ENCODE measurements at places on chromosomes 1 and 21.

GRCh38 chr1:230120289-230120920, 53.4 kb downstream of the GALNT2 start:
- DNase-seq, result no peak

- DNase-seq, result no peak
Measured at GRCh38 chr1:5709461-5709975, 282.7 kb downstream of the NPHP4 start.

- no peak for DNase-seq
Measured at GRCh38 chr1:64861611-64862010, 104.7 kb downstream of the JAK1 start.

DNA sequence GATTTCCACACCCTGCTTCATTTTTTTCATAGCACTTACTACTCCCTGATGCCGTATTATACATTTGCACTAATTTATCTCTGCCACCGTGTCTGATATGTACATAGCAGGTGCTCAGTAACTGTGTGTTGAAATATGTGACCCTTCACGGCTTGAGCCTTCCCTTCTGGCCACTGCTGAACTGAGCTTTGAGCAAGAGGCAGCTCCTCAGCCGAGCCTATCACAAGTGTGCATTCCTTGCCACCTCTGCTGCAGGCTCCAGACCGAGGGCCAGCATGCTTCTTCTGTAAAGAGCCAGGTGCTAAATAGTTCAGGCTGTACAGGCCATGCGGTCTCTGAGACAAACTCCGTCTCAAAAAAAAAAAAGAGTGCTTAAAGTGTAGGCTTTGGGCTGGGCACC, 22.6 kb downstream of the PLEKHM2 start:
- DNase-seq, result no peak

GRCh38 chr1:94281361-94282142, 44.2 kb upstream of the ARHGAP29 start:
- DNase-seq, result no peak

- no peak for DNase-seq
Measured at GRCh38 chr1:201053155-201053860, 29.8 kb upstream of the KIF21B start.

GRCh38 chr1:49197081-49197480, 420.4 kb upstream of the BEND5 start:
- no peak for DNase-seq

- DNase-seq, result no peak
Measured at GRCh38 chr1:23389837-23390321, 20.2 kb upstream of the ZNF436 start.

GRCh38 chr1:180271272-180272255, 41.5 kb downstream of the LHX4 start:
- no peak for DNase-seq

- no peak for DNase-seq
Measured at GRCh38 chr1:156584813-156585212, 5.3 kb downstream of the TTC24 start.

GRCh38 chr1:102588536-102588935, 519.8 kb downstream of the COL11A1 start:
- no peak for DNase-seq

DNA sequence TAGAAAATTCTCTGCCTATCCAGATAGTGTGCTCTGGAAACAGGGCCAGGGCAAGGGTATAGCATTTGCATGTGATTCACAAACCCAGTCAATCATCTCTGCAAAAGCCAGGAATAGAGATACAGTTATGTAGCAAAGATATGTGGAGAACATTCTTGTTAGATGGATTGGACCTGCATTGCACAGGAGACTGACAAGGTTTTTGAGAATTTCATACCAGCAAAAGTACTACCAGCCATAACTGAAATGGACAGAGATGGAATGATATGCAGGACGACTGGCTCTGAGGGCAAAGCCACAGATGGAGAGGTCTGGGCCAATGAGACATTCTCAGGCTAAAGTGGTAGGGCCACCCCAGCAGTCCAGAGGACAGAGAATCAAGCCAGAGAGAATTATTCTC, 24.7 kb downstream of the SCMH1 start:
- no peak for DNase-seq

GRCh38 chr1:27521336-27521831, 31.4 kb upstream of the WASF2 start:
- peak; percentile 68 for DNase-seq

DNA sequence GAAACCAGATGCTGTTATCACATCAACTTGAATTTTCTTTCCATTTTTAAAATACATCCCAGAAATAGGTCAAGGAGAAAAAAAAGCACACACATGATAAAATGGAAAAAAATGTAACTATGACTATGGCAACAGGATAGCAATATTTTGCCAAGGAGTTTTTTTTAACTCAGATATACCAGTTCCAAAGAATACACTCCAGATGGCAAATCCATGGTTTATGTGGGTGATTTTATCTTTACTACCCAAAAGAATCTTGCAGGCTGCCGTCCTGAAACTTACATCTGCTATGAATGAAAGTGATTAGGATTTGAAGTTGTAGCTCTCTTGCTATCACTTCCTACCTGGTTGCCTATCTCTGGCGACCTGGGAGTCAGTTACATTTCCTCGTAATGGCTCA, 91.0 kb upstream of the PLPPR4 start:
- DNase-seq, result no peak

- no peak for DNase-seq
Measured at GRCh38 chr1:56511364-56511763, 68.0 kb downstream of the PLPP3 start.

- no peak for DNase-seq
Measured at GRCh38 chr1:102083192-102083591, 86.5 kb upstream of the OLFM3 start.

- no peak for DNase-seq
Measured at GRCh38 chr1:98921817-98922216, 82.8 kb downstream of the PLPPR5 start.

GRCh38 chr1:89023026-89023425, 360 bp upstream of the GBP3 start:
- no peak for DNase-seq

- DNase-seq, result no peak
Measured at GRCh38 chr1:239250353-239251035, 135.9 kb upstream of the CHRM3 start.

GRCh38 chr1:153746174-153746573, 18.3 kb downstream of the INTS3 start:
- no peak for DNase-seq

GRCh38 chr1:172870901-172871606, 179.7 kb downstream of the TNFSF18 start:
- DNase-seq, result no peak

DNA sequence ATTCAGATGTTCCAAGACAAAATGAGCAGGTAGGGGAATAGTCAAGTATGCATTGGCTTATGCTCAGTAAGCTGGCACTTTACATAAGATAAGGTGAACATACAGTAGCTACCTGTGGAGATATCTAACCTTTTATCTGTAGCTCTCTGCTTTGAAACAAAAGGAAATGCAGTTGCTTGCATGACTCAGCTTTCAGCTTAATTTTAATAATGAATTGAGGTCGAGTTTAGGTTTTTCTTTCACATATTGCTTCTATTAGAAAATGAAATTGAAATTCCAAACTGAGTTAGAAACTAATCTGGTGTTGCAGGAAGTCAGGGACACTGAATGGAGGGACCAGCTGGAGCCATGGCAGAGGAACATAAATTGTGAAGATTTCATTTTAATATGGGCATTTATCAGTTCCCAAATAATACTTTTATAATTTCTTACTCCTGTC, 8.3 kb downstream of the FRRS1 start:
- no peak for DNase-seq

DNA sequence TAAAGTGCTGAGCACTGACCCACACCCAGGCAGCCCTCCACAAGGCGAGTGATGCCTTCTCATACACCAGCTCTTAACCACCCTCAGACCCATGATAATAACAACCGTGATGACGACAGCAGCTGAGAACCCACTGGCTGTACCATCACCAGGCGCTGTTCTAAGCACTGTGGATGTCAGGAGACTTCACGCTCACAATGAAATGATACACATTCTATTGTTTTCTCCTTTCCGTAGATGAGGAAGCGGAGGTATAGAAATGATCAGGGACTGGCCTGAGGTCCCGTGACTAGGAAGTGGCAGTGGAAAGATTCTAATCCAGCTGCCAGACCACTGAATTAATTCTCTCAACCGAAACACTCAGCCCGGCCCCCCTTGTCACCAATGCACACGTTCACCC, 32.6 kb downstream of the SDC3 start:
- DNase-seq, result no peak

- no peak for DNase-seq
Measured at GRCh38 chr21:27425172-27425571, 458.3 kb upstream of the ADAMTS5 start.

- no peak for DNase-seq
Measured at GRCh38 chr1:198212675-198213074, 55.9 kb downstream of the NEK7 start.

DNA sequence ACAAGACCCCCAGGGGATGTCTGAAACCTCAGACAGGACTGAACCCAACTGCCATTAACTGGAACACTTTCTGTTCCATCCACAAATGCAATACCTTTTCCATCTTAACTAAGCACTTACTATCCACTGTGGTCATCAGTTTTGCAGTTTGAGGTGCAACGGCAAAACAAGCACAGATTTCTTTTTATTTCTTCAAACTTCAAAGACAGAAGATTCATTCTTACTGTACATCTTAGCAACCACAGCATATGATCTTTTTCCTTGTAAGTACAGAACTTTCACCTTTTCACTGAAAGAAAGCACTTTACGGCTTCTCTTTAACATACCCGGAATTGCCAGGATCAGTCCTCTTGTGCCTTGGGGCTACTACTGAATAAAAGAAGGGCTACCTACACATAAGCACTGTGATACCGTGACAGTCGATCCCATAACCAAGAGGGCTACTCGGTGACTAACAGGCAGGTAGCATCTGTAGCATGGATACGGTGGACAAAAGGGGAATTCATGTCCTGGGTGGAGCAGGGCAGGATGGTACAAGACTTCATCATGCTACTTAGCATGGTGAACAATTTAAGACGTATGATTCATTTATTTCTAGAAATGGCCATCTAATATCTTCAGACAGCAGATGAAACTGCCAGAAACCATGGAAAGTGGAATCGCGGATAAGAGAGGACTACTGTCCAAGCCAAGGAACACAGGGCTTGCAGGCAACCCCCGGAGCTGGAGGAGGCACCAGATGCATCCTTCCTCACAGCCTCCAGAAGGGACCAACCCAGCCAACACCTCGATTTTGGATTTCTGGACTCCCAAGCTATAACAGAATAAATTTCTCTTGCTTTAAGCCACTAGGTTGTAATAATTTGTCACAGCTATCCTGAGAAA, 18.4 kb downstream of the ERG start:
- DNase-seq, result no peak

DNA sequence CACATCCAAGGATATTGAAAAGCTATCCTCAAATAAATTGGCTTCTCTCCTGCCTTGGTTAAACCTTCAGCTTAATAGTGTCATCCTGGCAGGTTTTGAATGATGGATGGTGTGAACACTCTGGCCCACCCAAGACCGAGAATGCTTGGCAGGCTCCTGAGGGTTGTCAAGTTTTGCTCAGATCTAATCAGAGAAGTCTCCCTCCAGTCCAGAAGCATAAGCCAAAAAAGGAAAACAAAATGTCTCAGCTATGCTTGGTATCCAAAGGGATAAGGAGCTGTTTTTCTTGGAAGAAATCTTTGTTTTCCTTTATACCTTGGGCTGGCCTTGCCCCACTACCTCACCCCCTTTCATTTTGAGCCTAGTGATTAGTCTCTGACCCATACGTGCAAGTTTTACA, 172.7 kb downstream of the CRB1 start:
- no peak for DNase-seq

DNA sequence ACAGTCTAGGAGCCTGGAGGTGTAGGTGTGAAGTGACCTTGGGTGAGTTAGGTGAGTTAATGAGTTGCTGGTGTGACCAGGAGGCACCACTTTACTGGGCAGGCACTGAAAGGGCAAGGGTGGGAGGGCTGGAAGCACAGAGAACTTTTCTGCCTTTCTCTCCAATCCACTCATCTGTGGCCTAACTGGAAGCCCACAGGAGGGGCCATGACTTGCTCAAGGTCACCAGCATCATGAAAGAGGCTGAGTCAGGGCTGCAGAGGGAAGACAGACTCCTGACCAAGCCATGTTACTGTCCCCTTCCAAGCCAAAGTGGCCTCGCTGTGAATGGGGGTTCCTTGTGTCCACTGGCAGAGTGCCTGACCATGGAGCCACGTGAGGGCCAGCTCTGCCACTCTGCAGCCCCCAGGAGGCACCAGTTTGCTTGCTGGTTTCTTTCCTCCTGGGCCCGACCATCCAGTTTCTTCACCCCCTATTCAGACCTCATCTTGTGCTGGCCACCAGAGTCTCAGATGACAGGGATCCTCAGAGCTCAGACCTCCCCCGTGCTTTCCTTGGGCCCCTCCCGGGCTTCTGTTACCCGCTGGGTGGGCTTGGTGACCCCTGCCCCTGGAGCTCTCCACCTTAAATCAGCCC, 4.3 kb upstream of the BSND start:
- no peak for DNase-seq

GRCh38 chr1:58231204-58231603, 315.3 kb downstream of the OMA1 start:
- no peak for DNase-seq

DNA sequence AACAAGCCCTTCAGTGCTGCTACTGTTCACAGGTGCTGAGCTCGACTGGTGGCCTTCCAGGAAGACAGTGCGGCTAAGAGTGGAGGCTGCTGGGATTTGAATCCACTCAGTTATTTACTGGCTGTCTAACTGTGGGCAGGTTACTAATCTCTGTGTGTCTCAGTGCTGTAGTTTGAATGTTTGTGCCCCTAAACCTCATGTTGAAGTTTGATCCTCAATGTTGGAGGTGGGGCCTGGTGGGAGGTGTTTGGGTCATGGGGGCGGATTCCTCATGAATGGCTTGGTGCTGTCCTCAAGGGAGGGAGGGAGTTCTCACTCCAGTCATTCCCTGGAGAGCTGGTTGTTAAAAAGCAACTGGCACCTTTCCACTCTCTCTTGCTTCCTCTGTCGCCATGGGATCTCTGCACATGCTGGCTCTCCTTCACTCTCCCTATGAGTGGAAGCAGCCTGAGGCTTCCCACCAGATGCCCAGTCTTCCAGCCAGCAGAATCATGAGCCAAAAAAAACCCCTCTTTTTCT, 334.8 kb downstream of the RPS6KC1 start:
- no peak for DNase-seq

DNA sequence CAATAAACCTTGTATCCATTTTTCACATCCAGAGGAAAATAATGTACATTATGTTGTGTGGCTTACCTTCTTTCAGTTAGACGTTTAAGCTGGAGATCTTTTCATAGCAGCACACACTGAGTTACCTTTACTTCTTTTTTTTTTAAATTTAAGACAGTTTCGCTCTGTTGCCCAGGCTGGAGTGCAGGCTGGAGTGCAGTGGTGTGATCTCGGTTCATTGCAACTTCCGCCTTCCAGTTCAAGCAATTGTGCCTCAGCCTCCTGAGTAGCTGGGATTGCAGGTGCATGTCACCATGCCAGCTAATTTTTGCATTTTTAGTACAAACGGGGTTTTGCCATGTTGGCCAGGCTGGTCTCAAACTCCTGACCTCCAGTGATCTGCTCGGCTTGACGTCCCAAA, 7.4 kb upstream of the CAMTA1 start:
- DNase-seq, result no peak

DNA sequence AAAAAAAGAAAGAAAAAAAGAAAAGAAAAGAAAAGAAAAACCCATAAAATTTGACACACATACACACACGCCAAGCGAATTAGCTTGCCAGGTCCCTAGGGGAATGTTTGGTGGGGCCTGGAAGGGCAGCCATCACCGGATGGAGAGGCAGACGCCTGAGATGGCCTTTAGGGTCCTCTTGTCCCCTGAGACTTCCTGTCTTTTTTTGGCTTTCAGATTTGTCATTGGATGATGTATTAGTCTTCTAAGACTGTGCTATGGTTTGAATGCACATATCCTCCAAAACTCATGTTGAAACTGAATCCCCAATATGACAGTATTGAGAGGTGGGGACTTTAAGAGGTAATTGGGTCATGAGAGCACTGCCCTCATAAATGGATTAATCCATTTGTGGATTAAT, 211.8 kb downstream of the TOMM20 start:
- no peak for DNase-seq
